ENCODE measurements at places on chromosomes 16 and 17.

DNA sequence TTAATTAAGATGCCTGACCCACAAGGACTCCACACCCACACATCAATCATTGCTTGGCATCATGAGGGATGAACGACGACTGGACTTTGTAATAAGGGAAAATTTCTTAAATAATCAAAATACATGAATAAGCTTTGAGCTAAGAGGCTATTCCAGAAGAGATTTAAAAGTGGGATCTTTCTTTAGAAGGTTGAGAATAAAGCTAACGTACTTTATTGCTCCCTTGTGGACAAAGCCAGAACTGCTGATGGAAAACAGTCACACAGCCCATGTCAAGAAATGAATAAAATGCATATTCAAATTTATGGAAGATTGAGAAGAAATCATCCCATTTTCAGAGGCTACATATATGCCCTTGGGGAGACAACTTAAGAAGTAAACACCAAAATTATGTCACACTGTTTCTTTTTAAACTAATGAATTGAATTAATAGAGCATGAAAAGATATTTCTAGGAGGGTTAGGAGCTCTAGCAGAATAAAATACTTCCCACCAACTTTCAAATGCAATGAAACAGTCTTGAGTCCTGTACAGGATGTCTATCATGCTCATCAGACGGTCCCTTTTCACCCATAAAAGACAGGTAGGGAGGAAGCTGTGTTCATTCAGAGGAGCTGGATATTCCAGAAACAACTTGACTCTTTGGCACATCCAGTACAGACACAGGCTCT, 60.2 kb upstream of the PHOSPHO1 start:
- DNase-seq: no peak

DNA sequence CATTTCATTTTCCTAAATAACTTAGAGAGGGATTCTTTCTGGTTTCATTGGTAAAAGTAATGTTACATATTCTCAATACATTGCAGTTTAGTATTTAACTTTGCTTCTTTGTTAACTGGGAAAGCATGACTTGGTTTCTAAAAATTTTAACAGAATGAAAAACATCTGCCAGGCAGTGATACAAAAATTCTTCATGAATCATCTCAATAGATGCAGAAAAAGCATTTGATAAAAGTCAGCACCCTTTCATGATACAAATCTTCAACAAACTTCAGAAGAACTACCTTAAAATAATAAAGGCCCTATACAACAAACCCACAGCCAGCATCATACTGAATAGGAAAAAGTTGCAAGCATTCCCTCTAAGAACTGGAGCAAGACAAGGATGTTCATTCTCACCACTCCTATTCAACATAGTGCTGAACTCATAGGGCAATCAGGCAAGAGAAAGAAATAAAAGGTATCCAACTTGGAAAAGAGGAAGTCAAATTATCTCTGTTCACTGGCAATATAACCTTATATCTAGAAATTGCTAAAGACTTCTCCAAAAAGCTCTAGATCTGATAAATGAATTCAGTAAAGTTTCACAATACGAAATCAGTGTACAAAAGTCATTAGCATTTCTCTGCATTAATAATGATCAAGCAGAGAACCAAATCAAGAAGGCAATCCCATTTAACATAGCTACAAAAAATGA, 50.4 kb downstream of the SLFN5 start:
- no peak for DNase-seq

DNA sequence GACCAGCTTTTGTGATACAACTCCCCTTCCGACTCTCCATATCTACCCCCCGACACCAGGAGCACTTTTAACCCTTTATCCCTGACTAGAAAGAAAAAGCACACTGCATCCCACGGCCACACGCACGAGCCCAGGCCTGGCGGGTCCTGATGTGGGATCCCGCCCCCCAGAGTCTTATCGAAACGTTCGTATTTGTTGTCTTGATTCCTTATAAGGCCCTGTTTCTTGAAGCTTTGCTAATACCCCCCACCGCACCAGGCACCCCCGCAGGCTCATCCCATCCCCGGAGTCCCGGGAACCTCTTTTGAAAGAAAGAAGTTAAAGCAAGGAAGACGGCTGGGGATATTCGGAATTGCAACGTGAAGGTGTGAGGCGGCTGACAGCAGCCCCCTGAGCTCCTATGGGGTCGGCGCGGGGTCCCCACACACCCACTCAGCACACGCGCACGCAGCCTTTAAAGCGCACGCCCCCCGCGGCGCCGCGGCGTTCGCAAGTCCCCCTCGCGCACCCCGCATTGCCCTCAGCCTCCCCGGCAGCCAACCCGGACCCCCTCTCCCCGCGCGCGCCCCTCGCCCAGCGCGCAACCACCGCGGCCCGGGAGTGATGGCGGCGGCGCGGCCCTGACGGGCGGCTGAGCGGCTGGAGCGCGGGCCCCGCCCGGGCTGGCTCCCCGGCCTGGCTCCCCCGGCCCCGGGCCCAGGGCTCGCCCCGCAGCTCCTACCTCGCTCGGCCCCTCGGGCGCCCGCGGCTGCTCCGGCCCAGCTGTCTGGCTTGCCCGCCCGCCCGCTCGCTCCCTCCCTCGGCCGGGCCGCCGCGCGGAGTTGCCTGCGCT, 448 bp downstream of the STAT5B start:
- no peak for DNase-seq

GRCh38 chr17:39536468-39536867, 71.3 kb downstream of the NEUROD2 start:
- no peak for DNase-seq

GRCh38 chr16:84026606-84027005, 16.0 kb downstream of the SLC38A8 start:
- DNase-seq: no peak

DNA sequence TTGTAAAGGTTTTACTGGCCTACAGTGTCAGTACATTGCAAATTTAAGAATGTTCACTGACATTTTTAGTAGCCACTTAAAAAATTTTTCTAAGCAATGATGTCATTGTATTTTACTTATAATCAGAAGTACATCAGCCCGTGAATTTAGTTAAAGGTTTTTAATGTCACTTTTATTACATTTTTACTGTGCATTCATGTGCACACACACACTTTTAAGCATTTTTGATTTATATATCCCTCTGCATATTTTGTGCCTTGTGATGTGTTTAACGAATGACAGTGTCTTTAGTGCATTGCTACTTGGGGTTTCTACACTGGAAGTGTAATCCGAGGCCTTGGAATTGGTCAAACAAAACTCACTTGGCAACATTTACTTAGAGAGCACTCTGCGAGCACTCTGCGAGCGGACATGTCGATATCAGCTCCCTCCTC, 190.4 kb downstream of the WWOX start:
- DNase-seq: no peak

DNA sequence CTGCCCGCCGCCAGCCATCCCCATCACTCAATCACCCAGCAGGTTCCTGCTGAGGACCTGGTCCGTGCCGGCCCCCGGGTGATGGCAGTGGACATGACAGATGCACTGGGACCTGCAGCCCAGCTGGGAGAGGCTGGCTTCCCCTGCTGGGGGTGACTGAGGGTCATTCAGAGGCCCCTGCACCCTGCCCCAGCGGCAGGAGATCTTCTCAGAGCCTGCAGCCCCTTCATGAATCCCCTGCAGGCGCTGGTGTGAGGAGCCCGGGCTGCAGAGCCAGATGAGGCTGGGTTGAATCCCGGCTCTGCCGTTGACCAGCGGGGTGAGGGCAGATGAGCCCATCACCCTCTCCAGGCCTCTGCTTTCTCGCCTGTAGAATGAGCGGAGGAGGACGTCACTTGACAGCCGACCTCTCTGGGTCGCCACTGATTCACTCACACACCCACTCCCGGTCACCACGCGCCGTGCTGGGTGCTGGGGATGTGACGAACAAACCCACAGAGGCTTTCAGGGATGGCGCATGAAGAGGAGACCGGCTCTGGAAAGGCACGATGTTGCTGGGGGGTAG, 95.2 kb upstream of the CIBAR2 start:
- no peak for DNase-seq

DNA sequence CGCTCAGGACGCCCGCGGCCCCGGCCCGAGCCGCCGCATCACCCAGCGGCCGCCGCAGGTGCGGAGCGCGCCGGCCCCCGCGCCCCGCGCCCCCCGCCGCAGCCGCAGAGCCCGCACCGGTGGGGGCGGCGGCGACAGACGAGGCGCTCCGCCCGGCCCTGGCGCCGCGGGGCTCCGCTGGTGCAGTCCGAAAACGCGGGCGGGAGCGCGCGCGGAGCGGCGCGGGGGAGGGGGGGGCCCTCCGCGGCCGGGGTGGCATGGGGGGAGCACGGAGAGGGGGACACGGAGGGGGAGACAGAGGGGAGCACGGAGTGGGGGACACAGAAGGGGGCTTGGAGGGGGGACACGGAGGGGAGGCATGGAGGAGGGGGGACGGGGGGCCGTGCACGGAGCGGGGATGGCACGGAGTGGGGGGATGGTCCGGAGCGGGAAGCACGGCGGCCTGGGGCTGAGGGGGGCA, at the start of gene AATK:
Gene AATK, minus strand, starts transcription at position 189 of the 460 bp plus-strand sequence. CDS start 229 bp downstream, outside the sequence.
- no peak for DNase-seq

DNA sequence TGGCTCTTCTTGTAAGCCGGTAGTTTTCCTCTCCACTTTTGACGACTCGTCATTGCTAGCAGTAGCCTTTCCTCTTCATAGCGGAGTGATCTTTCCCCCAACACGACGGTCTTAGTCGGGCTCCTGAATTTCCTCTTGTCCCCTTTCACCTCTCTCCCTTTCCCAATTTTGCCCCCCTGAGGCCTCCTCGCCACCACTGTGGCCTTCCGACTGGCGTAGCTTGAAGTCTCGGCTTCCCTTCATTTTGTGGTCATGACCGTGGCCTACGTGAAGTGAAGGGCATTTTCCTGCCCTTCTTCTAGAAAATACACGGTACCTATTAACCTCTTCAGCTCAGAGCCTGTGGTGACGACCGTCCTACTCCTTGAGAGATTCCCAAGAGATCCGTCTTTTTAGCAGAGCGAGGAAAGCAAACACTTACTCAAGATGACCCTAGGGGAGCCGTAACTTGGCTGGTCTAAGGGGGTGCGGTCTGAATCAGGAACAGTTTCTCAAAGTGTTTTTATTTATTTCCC, 787 bp downstream of the PRKAR1A start:
- DNase-seq: no peak

- no peak for DNase-seq
Observed at GRCh38 chr17:12637015-12637414, 28.7 kb upstream of the MYOCD start.

DNA sequence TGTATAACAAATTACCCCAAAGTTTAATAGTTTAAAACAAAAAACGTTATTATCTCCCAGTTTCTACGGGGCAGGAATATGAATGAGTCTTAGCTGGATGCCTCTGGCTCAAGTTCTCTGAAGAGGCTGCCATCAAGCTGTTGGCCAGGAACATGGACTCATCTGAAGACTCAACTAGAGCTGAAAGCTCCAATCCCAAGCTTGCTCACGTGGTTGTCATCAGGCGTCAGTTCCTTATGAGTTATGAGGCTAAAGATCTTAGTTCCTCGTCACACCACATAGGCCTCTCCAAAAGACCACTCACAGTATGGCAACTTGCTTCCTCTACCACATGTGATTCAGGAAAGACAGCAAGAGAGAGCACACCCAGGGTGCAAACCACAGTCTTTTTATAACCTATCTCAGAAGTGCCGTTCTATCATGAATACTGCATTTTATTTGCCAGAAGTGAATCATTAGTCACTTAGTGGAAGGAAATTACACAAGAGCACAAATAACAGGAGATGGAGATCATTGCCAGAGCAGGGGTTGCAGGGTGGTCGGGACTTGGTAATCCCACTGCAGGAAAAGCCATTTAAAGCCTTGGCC, 48.7 kb upstream of the NLK start:
- no peak for DNase-seq

DNA sequence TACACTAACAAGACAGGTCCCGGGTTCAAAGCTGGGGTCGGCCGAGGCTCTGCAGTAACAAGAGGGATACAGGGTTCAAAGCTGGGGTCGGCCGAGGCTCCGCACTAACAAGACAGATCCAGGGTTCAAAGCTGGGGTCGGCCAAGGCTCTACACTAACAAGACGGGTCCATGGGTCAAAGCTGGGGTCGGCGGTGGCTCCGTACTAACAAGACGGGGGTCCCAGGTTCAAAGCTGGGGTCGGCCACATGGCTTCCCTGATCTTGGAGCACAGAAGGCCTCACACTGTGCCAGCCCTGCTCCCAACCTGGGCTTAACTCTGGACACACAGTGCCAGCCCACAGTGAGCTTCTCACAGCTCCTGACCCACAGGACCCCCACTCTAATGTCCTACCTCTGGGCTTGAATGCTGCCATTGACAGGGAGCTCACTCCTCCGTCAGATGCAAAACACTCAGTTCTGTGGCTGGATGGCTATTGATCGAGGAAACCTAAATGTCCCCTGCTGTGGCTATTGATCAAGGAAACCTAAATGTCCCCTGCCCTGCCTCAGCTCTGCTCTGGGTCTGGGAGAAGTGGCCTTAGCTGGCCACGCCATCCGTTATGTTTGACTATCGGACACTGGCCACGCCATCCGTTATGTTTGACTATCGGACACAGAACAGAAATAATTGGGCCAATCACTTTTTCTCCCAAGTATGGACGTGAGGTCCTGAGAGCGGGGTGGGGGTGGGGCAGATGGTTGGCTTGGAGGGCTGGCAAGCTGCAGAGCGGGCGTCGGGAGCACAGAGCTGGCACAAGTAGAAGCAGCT, 54.6 kb upstream of the DOC2B start:
- no peak for DNase-seq

DNA sequence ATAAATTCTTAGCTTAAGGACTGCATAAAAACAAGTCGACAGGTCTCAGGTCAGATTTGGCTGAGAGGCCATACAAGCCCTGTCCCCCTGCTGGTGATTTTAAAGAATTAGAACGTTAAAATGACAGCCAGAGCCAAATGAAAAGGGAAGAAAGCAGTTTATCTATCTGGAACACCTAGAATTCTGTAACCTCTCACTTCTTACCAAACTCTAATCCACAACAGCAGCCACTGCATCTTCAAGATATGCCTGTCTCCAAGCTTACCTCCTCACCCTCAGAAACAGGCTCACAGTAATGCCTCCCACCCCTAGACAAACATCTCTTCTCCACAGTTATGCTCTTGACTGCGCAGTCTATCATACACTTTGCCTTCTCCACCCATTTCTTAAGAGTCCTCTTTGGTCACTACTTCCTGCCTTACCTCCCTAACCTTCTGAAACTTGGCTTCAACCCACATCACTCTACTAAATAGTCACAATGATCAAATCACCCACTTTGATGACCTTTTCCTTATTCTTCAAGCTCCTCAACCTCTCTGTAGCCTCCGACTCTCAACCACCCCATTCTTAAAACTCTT, 14.2 kb downstream of the ANKFY1 start:
- DNase-seq: no peak

DNA sequence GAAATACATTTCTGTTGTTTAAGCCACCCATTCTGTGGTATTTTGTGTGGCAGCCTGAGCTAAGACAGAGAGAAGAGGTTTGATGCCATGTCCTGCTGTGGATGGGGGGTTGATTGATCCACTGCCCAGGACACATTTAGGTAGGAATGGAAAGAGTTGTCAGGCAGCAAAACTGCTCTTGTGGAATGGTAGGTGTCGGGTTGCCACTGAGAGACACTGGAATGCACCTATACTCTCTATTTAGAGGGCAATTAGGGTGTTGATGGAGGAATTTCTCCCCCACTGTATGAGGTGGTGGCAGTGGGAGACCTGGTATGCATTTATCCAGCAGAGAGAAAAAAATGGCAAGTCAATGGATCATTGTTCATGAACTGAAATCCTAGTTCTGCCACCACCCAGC, 30.9 kb downstream of the CBLN1 start:
- DNase-seq: no peak

All from cerebellar nuclear complex (tissue), 1 donor.